ENCODE measurements at places on chromosomes 3 and 15.

DNA sequence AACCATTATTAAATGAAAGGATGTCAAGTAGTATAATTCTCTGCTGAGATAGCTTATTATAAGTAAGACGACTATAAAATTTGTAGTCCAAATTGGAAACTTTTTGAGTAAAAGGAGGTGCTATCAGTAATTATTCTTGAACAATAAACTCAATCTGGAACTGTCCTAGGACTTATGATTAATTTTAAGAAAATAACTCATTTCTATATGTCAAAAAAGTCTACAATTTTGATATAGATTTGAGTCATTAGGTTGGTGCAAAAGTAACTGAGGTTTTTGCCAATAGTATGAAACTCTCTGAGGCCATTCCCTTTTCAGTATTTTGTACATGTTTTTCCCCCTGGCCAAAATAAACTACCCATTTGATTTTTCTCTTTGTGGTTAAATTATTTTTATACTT lies 41.0 kb downstream of the LEKR1 start:
- no peak for DNase-seq

DNA sequence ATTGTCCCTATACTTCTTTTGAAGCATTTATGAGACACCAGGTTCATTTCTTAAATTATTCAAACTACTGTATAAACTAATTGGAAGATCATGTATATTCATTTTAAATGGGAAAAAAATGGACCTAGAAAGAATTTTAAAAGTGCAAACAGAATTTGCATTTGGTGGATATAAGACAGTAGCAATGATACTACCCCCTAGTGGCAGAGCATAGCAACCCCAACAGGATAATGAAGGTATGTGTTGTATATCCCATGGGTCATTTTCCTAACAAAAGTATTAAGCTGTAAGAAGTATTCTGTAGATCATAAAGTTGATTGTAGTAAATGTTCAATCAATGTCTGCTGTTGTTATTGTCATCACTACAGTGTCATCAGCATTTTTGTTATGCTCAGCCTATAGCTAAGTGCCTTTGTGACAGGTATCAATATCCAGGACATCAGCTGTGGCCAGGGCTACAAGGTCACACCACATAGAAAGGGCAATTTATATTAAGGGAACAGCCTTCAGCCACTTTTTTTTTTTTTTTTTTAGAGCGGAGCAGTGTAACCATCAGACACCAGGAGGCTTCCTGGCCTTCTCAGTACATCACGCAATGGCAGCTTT lies 175.8 kb downstream of the FOXB1 start:
- DNase-seq = no peak

DNA sequence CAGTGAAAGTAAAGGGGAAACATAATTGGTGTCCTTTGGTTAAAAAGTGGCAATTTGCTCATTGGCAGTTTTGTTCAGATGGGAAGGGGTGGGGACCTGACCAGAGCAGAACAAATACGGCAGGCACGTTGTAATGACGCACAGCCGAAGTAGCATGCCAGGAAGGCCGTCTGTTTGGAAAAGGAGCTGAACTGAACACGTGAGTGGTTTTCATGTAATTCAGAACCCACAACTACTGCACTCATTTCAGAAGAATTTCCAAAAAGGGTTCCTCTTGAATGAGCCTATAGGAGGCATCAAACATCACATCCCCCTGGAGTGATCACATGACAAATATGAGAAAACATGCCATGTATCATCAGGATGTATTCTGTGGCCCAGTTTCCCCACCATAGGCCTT lies 42.9 kb upstream of the LMCD1 start:
- DNase-seq = no peak

GRCh38 chr3:28406241-28406640 lies 57.6 kb upstream of the AZI2 start:
- DNase-seq = no peak

DNA sequence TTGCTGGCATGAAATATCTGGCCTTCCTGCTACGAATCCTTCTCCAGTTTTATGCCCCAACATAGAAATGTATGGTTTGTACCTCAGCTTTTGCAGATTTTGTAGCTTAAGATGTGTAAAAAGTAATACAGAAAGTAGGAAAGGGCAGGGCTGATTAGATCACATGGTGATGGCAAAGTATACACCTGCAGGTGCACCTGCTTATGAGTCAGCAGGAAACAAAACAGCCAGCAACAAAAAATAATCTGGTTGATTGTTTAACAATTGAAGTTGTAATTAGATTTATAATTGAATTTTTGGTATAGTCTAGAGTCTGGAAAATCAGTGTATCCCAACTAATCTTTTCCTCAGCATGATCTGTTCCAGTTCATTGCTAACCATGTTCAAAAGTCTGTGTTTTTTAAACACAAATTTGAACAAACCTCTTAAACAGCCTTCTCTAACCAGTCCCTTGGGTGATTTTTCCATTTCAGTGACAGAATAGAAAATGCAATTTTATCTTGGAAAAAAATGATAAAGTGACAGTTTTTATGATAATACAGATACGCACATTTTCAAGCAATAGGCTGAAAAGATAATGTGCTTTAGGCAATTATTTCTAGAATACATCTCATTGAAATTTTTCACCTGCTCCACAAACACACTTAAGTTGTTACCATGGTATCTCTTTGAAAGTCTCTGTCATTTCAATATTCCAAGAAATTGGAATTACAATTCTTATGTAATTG lies 477.4 kb downstream of the NAALADL2 start:
- no peak for DNase-seq

- DNase-seq = no peak
These were observed 44.4 kb upstream of the GALNT15 start for GRCh38 chr3:16130066-16130465.

DNA sequence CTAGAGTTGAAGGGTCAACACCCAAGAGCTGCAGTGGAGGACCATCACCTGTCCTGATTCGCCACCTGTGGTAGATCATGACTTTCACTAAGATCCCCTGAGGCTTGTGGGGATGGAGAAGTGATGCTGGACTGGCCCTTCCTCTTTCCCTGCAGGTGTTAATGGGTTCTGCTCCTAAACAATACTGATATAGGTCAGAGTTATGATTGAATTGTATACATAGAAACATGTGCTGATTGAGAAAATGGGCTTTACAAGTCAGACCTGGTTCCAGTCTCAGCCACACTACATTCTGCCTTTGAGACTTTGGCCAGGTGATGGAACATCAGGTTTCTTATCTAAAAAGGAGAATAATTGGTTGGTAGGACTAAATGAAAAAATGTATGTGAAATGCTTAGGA lies 418.9 kb upstream of the TPRG1 start:
- DNase-seq = no peak

Data from cortex of kidney (tissue), 1 donor.